Stimulated activated naive CD8-positive, alpha-beta T cell treated with anti-CD3 and anti-CD28 coated beads, Interleukin-15, Interleukin-2, amounts not matched to agents 100 U/mL and 50 U/mL, for 24 hours (primary cell): ENCODE measurements at places on chromosomes 7 and 10.

- DNase-seq, result no peak
Observed at GRCh38 chr10:44805466-44806210, 105.5 kb upstream of the TMEM72 start.

- DNase-seq, result no peak
Observed at GRCh38 chr7:30845426-30846135, 66.1 kb upstream of the AQP1 start.

- DNase-seq, result no peak
Observed at GRCh38 chr7:117858712-117859111, 14.5 kb downstream of the CTTNBP2 start.

- no peak for DNase-seq
Observed at GRCh38 chr10:131144711-131145375, 166.7 kb downstream of the TCERG1L start.

GRCh38 chr7:4706384-4707216, 24.5 kb downstream of the FOXK1 start:
- DNase-seq, result no peak

DNA sequence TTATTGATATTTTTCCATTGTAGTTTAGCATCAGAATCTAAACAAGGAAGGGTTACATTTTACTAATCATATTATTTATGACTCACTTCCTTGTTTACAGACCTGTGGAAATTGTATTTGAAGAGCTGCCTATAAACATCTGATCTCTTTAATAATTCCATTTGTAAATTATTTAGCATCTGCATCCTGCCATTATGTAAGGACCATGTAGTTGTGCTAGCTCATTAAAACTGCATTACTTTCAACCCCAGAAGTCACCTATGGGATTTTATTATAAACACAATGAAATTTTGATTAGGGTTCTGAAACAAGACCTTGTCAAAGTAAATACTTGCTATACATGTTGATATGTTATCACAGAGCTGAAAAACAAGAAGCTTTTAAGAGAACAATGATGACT, 146.8 kb upstream of the SLC26A5 start:
- DNase-seq, result no peak

GRCh38 chr10:13347043-13347499, 1.0 kb downstream of the SEPHS1 start:
- DNase-seq, result no peak

GRCh38 chr7:121163699-121164098, 165.1 kb upstream of the WNT16 start:
- DNase-seq, result no peak

- DNase-seq, result peak; percentile 40
Observed at GRCh38 chr10:74081192-74081803, 69.3 kb downstream of the AP3M1 start.

GRCh38 chr10:80164596-80164995, 32.1 kb downstream of the PLAC9 start:
- no peak for DNase-seq

- peak; percentile 44 for DNase-seq
Observed at GRCh38 chr10:43078986-43079273, 2.1 kb downstream of the RET start.

DNA sequence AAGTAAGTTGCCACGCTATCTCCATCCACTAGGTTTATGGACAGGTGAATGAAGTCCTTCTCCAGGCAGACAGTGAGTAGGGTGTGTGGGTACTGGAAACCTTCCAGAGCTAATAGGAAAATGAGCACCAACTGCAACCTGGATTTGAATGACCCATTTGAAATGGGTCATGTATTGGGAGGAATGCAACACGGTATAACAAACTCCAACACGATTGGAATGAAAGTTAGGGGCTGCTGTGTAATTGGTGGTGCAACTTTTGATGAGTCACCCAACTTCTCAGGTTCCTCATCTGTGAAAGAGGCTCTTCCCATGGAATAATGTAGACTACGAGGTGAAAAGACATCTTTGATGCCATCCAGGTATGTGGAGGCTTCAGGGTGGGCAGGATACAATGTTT, 241.4 kb upstream of the PODXL start:
- DNase-seq, result no peak

GRCh38 chr10:11106621-11107374, 89.1 kb downstream of the CELF2 start:
- no peak for DNase-seq

GRCh38 chr7:13742126-13742525, 247.3 kb downstream of the ETV1 start:
- no peak for DNase-seq

DNA sequence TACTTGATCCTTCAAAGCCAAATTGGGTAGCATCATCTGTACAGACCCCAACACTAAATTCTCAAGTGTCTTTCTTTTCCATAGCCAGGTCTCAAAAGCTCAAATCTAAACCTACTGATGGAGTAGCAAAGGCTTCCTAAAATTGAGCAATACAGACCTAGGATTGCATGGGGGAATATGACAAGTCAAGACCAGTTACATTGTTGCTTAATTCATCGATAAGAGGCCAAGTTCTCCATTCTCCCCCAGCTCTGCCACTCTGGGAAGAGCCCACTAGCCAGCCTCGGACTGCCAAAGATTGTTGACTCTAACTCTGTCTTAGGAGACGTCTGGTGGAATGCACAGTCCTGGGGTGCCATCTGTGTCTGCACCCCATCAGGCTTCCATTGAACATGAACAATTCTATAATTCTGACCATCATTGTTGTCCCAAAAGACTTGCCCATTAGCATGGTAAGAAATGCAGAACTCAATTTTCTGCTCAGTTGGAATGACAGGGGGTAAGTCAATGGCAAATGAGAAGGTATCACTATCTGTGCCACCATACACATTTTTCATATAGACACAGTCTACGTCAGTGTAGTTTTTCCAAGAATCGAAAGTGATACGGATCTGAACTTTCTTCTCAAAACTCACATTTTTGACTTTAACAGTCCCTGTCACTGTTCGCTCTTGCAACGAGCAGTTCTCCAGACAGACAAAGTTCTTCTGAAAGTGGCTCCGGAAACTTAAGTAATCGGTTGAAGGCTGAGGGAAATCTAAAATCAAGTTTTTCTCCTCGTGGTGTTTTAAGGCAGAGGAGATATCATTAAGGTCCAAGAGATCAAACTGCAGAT, 2.9 kb downstream of the PPP1R3C start:
- no peak for DNase-seq

- no peak for DNase-seq
Observed at GRCh38 chr7:158702944-158703343, 1.7 kb downstream of the NCAPG2 start.

GRCh38 chr7:2966466-2967078, 77.1 kb downstream of the CARD11 start:
- no peak for DNase-seq

GRCh38 chr10:98209441-98209840, 58.6 kb downstream of the LOXL4 start:
- no peak for DNase-seq

DNA sequence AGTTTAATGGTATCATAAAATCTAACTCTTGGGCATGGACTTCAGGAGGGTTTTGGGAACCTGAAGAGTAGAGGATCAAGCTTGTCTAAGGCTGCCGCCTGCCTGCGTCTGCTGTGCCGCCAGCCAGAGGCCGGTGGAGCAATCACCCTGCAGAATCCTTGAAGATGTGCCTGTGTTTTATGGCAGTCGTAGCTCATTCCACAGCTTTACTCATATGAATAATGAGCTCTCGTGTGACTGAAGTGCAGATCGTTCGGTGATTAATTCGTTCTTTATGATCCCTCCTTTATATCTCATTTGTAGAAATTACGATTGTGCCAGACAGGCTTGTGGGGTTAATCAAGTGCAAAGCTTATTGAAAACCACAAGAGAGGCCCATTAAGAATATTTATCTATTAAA, 100.8 kb downstream of the ACTR3B start:
- DNase-seq, result no peak

DNA sequence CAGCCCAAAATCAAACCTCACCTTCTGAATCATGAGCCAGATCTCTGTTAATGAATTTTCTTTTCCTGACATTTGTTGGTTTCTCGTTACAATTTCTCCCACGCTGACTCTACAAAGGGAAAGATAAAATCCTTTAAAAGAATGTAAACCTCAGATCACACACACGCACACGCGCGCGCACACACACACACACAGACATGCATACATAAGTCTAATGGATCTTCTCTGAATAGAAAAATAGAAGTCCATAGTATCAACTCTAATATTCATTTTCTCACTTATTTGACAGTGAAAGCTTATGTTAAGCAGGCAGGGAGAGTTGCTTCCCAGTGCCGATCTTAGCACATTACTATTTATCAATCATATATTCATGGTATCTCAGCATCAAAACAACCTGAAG, 1.4 kb downstream of the ETV1 start:
- DNase-seq, result no peak

GRCh38 chr10:108409306-108409705, 1244.8 kb upstream of the SORCS1 start:
- DNase-seq, result no peak

- no peak for DNase-seq
Observed at GRCh38 chr10:86262688-86263181, 103.9 kb downstream of the GRID1 start.

DNA sequence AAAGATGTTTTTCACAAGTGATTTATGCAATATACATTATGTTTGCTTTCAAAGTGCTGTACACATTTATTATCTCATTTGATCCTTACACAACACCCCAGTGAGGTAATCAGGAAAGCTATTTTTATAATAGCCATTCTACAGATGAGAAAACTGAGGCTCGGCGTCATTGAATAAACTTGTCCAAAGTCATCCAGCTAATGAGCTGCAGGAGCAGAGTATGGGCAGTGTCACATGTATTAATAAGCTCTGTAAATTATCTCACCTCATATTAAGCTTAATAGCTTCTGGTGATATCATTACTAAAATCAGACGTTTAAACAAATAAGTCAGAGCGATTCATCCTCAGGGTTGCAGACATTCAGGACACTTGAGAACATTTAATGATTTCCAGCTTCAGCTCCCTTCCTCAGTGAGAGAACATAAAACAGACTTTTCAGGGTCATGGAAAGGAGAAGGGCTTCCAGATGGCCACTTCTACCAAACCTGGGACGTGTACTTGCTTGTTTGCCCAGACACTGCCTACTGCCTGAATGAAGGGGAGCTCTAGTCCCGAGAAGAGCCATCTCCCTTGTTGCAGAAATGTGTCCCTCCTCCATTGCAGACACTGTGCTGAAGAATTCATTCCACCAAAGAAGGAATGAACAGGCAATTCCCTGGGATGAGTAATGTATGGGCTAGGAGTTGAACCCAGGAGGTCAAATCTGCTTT, 20.5 kb upstream of the FZD1 start:
- DNase-seq, result no peak

DNA sequence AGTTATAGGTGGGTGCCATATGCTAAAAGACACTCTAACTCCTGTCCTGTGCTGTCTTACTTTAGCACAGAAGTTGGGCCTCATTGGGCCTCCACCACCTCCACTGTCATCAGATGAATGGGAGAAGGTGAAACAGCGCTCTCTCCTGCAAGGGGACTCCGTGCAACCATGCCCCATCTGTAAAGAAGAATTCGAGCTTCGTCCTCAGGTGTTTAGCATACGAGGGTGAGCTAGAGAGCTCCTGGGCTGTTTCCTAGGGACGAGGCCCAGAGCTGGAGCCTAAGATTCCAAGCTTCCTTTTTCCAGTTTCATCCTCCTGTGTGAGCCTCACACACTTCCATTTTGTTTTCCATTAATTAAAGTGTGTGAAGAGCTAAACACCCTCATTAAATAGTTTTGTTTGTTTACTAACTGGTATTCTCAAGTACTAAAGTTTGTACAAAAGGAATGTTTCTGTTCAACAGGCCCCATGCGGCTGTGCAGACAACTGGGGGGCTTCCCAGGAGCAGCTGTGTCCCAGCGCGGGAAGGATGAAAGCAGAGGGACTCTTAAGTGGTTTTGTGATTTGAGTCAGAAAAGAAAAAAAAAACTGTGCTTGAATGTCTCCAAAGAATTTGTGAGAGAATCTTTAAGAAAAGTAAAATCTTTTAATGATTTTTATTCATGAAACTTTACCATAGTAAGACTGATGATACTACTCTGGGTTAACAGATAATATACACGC, 14.1 kb downstream of the RNF32 start:
- no peak for DNase-seq
